Stimulated activated CD8-positive, alpha-beta memory T cell treated with anti-CD3 and anti-CD28 coated beads, Interleukin-15, amount 100 ng/mL, for 24 hours (primary cell): ENCODE measurements at places on chromosomes 12 and 14.

DNA sequence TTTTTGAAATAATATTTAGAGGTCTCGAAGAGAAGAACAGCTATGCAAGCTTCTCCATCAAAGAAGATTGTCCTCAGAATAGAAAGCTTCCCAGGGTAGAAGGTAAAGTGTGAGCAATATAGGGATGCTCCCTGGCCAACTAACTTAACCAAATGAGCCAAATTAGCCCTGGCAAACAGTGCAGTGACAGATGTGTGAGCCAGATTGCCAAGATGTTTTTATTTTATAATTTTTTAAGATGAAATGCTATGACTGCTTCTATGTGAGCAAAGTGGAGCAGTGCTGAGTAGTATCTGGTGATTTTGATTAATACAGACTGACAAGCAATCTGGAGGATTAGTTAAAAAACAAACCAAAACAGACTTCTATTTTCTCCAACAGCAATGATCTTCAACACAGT is 202.1 kb downstream of the NOVA1 start:
- DNase-seq, result no peak

- no peak for DNase-seq
Measured at GRCh38 chr12:72493407-72493806, 221.2 kb downstream of the TRHDE start.

GRCh38 chr14:75181293-75182062 is 5.1 kb upstream of the TMED10 start:
- DNase-seq, result no peak

- DNase-seq, result no peak
Measured at GRCh38 chr12:69355363-69356028, 4.0 kb upstream of the YEATS4 start.

GRCh38 chr12:88036353-88036965 is 7.3 kb upstream of the C12orf50 start:
- DNase-seq, result no peak

DNA sequence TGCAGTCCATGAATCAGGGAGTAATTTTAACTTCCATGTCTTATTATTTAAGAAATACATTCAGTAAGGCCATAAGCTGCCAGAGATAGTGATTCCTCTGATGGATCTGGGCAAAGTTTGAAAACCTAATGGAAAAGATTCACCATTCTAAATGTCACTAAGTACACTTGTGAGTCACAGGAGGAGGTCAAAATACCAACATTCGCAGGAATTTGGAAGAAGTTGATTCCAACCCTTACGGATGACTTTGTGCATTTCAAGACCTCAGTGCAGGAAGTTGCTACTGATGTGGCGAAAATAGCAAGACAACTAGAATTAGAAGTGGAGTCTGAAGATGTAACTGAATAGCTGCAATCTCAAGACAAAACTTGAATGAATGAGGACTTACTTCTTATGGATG is 69.8 kb downstream of the OSBPL8 start:
- no peak for DNase-seq

GRCh38 chr14:81096656-81097055 is 124.1 kb downstream of the GTF2A1 start:
- no peak for DNase-seq

DNA sequence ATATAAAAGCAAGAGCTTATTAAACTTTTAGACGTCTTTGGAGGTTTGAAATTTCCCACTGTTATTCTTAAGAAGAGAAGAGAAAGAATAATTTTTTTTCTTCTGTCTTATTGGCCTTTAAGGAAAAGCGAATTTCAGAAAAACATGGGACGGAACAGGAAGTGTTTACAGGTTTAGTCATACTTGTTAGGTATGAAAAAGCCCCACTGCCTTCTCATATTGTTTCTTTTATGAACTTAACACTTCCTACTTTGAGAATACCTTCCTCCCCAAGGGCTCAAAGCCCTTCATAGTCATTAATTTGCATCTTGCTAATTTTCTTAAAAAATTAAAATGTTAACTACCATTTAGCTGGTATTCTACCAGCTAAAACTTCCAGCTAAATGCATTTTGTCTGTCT is 82.0 kb downstream of the ETV6 start:
- no peak for DNase-seq

DNA sequence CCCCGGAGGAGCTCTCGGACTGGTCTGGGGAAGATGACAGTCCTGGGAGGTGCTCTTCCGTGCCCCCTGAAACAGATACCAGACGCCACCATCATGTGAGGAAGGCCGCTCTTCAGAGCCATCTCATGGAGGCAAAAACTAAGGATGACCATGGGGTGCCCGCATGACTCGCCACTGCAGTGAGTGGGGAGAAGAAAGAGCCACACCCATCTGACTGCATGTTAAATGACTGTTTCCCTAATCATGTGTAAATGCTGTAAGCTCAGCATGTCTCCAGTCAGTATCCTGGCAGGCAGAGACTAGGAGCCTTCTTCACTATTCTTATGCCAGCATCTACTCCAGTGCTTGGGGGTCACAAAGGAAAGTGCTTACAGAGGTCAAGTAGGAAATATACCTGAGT is 4.0 kb downstream of the STON2 start:
- no peak for DNase-seq

DNA sequence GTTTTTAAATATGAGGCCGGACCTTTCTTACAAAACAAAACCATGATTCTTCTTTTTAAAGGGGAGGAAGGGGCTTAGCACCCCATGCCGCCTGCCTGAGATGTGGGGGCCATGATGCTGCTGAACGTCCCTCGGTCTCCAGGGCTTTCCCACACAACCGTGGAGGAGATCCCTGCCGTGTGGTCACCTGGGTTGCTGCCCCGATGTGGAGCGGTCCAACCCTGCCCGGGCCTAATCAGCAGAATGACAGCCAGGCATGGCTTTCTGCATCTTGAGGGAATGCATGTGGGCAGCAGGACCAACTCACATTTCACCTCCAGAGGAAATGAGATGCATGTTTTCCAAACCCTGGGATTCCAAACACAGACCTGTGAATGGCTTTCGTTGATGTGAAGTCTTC is 48.9 kb upstream of the C14orf180 start:
- DNase-seq, result no peak

GRCh38 chr12:24505366-24506015 is 443.4 kb downstream of the BCAT1 start:
- no peak for DNase-seq

- DNase-seq, result no peak
Measured at GRCh38 chr12:8123124-8123912, at the start of gene CLEC4A. TSS of gene CLEC4A (plus strand) at chr12:8123617. CDS start at chr12:8123879, 262 bp downstream.

GRCh38 chr14:103697603-103698379 is 17.5 kb downstream of the XRCC3 start:
- DNase-seq, result no peak

- no peak for DNase-seq
Measured at GRCh38 chr14:71267691-71268090, 360.4 kb downstream of the PCNX1 start.

DNA sequence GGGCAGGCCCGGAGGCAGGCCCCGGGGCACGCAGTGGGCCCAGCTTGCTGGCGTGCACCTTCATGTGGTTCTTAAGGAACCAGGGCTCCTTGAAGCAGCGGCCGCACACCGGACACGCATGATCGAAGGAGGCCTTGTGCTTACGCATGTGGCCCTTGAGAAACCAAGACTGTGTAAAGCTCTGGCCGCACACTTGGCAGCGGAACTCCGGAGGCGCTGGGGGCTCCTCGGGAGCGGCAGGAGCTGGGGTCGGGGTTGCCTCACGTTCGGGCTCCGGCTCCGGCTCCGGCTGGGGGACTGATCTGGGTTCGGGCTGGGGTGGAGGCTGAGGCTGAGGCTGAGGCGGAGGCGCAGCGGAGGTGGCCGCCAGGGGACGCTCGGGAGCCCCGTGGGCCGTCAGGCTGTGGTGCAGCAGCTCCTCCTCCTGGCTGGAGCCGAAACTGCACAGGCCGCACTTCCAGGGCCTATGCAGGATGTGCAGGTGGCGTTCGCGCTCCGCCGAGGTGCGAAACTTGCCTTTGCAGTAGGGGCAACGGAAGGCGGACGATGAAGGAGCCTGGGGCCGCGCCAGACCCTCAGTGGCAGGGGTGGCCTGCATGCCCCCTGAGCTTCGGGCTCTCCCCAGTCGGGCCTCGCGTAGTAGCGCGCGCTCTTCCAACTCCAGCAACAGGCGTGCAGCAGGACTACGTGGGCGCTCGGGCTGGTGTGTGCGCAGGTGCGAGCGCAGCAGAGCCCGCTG is 6.0 kb downstream of the ZNF219 start:
- DNase-seq, result peak; percentile 95

DNA sequence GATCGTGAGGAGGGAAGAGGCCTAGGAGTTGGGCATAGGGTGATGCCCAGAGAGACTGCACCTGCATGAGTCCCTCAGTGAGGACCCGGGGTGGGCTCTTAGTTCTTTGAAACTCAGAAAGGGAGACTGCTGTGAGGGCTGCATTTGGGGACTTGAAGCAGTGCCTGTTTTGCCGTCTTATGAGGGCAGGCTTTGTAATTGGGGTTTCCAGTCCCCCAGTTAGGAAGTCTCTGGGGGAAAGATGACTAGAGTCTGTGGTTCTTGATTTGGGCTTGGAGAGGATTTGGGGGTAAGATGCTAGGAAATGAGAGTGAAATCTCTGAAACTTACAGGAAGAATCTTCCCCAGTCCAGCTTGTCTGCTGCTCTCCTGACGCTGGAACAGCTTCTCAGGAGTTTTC is 99.6 kb downstream of the ARF6 start:
- DNase-seq, result no peak

DNA sequence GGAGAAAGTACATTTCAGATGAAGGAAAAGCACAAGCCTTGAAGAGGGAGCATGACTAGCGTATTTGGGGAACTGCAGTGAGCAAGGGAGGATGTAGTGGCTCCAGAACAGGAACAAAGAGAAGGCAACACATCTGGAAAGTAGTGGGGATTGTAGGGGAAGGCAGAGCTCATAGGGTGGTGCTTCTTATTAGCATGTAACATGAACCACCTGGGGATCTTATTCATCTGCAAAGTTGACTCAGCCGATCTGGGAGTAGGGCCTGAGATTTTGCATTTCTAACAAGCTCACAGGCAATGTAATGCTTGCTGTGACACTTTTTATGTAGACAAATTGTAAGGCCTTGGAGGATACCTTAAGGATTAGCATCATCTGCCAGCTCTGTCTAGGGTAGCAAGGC is 447.3 kb downstream of the NELL2 start:
- no peak for DNase-seq

DNA sequence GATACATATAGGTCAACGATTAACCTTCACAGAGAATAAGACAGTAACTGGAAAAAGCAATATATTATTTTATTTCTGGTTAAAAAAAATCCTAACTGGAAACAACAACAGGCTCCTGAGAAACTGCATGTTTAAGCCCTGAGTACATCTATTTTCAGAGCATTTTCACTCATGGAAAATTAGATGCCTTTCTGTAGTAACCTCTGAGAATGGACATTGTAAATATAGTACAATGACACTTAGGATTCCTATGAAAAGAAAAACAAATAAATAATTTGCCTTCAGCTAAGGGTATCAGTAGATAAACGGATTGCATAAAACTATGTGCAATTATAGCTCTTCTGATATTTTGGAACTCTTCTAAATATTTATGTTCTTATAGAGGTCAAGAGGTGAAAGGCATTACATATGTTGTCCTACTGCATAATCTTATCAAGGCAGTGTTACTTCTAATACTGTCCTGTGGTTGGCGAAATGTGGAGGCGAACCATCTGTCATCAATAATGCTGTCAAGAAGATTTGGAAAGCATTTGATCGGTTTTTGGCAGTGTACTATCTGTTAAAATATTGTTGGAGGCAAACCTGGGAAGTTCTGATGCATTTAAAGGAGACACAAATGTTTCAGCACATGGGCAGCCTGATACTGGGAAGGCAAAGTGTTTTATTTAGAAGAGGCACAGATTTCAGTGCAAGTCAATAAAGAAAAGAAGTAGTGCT is 381.8 kb downstream of the BTG1 start:
- DNase-seq, result no peak

- no peak for DNase-seq
Measured at GRCh38 chr14:44928793-44929192, 33.0 kb downstream of the KLHL28 start.

DNA sequence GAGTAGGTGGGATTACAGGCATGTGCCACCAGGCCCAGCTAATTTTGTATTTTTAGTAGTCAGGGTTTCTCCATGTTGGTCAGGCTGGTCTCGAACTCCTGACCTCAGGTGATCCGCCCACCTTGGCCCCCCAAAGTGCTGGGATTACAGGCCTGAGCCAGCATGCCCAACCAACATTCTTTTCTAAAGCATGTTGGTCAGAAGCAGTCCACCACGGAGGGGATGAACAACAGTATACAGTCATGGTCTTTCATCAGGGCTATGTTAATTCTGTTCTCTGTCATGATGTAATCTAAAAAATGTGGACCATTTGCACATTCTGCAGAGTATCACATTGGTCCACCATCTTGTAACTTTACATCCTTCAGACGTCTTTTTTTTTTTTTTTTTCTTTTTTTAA is 3.6 kb downstream of the MRPL51 start:
- no peak for DNase-seq

DNA sequence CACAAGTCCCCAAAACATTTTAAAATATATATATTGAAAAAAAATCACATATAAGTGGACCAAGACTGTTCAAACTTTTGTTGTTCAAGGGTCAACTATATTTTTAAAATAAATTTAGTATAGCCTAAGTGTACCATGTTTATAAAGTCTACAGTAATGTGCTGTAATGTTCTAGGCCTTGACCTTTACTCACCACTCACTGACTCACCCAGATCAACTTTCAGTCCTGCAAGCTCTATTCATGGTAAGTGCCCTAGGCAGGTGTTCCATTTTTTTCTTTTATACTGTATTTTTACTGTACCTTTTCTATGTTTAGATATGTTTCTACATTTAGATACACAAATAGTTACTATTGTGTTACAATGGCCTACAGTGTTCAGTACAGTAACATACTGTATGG is 23.4 kb upstream of the TMTC1 start:
- no peak for DNase-seq

DNA sequence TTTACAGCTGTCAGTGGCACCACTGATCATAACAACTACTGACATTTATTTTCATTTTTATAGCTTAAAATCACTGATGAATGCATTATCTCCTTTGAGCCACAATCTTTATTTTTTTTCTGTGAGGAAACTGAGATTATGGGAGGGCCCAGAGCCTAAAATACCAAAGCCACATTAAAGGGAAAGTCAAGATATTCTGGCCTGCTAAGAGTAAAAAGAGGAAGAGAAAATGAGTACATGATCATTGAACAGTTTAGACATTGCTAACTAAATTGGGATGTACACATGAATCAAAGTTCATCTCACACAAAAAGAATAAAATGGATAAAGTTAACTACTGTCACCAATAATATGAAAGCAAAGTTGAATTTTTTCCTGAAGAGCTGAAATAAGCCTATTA is 170.5 kb upstream of the GARIN2 start:
- no peak for DNase-seq

- DNase-seq, result no peak
Measured at GRCh38 chr12:71475280-71475679, 35.7 kb downstream of the LGR5 start.

GRCh38 chr12:50047693-50048250 is 9.6 kb upstream of the ASIC1 start:
- DNase-seq, result no peak
